Immature natural killer cell (primary cell): ENCODE measurements at places on chromosomes 5 and 9.

- no peak overlapping the region for H3K27ac ChIP-seq
- H3K4me1 ChIP-seq, result peaks cover 29% of the 10 kb centered on the region
- no peak overlapping the region for H3K4me3 ChIP-seq
- H3K36me3 ChIP-seq, result no peaks in the 10 kb centered on the region
- H3K27me3 ChIP-seq, result no peaks in the 10 kb centered on the region
- DNase-seq, result no peak
Measured at GRCh38 chr9:29100762-29101161, 1527.5 kb upstream of the C9orf72 start.

- peaks cover 3% of the 10 kb centered on the region for H3K4me1 ChIP-seq
- no peaks in the 10 kb centered on the region for H3K27me3 ChIP-seq
- DNase-seq, result no peak
- H3K4me3 ChIP-seq, result no peak overlapping the region
- no peak overlapping the region for H3K27ac ChIP-seq
Measured at GRCh38 chr9:41229408-41230401, 40.6 kb upstream of the ZNG1F start.

- no peaks in the 10 kb centered on the region for H3K4me1 ChIP-seq
- no peak overlapping the region for H3K4me3 ChIP-seq
- no peaks in the 10 kb centered on the region for H3K36me3 ChIP-seq
- peaks cover 3% of the 10 kb centered on the region for H3K27me3 ChIP-seq
- no peak overlapping the region for H3K27ac ChIP-seq
Measured at GRCh38 chr5:31049461-31049860, 144.0 kb upstream of the CDH6 start.

DNA sequence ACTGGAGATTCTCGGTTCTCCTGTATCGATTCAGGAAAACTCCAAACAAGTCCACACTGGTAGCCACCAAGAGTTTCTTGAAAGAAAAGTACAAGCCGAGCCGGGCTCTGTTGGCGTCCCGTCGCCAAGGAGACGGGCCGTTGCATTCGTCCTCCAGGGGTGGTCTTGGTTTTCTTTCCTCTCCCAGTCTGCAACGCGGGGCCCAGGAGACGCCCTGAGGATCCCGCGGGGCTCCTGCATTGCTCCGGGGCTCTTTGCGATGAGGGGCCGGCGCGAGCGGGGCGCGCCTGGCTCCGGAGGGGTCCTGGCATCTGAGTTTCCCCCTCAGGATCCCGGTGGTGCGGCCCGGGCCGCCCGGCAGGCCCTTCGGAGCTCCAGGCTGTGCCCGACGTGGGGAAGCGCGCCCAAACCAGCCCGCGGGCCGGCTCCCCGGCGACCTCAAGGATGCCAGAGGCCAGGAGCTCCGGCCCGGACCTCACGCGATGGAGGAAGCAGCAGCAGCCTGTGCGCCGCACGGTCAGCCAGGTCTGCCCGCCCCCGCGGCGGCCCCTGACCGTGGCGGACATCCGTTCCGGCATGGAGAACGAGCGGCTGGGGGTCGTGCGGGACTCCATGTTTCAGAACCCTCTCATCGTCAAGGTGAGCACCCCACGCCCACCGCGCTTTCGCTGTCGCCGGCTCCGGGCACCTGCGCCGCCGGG, at the start of gene CFAP77:
TSS of gene CFAP77 (plus strand) at position 384 of the 701 bp plus-strand sequence. CDS start at position 445, 61 bp downstream.
- peak within 1 kb of the TSS; percentile 70 for H3K4me3 ChIP-seq
- peaks cover 36% of the 10 kb centered on the region for H3K4me1 ChIP-seq
- H3K27ac ChIP-seq, result no peak within 1 kb of the TSS
- DNase-seq, result peak; percentile 25
- peaks cover 33% of the 10 kb centered on the region for H3K27me3 ChIP-seq

- H3K27me3 ChIP-seq, result no peaks in the 10 kb centered on the region
- no peaks in the 10 kb centered on the region for H3K4me1 ChIP-seq
- no peaks in the 10 kb centered on the region for H3K36me3 ChIP-seq
- DNase-seq, result no peak
Measured at GRCh38 chr5:145158730-145159129, 676.4 kb downstream of the PRELID2 start.

DNA sequence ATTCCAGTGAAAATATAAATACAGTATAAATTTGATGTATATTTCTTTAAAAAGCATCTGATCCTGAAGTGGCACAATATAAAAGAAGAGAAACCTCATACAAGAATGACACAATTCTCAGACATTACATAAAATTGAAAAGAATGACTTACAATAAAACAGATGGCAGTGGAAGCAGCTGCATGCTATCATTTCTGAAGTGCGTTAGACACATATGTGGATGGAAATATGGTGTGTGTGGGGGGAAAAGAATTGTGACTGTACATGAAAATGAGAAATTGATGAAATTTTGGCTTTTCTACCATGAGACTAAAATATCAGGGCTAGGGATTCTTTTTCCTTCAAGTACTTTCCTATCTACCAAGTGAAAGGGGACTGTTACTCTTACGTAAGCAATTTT, 45.9 kb upstream of the CDH18 start:
- H3K27ac ChIP-seq, result no peak overlapping the region
- no peaks in the 10 kb centered on the region for H3K4me1 ChIP-seq
- no peak overlapping the region for H3K4me3 ChIP-seq
